ENCODE measurements at places on chromosomes 4 and X.
A peak's percentile ranks its signal among the peaks of the same experiment; 100 is the strongest.

- no peak for DNase-seq
These were observed 4.3 kb downstream of the DMD start for GRCh38 chrX:33207056-33207455.

DNA sequence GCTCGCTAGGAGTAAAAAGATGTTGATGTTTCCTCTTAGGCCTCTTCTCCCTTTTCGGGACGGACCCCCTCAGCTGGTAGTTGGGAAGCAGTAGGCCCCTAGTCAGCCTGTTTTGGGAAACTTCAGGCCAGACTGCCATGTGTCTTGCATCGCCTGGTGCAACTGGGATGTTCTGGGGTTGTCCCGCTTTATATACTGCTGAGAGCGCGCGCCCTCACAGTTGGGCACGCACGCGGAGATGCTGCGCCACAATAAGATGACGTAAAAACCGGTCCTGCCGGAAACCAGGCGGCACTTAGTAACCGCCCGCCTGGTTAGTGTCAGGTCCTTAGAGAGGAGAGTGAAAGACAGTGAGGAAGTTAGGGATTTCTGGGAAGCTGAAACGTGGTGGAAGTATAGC lies 231.3 kb upstream of the CT83 start:
- no peak for DNase-seq

DNA sequence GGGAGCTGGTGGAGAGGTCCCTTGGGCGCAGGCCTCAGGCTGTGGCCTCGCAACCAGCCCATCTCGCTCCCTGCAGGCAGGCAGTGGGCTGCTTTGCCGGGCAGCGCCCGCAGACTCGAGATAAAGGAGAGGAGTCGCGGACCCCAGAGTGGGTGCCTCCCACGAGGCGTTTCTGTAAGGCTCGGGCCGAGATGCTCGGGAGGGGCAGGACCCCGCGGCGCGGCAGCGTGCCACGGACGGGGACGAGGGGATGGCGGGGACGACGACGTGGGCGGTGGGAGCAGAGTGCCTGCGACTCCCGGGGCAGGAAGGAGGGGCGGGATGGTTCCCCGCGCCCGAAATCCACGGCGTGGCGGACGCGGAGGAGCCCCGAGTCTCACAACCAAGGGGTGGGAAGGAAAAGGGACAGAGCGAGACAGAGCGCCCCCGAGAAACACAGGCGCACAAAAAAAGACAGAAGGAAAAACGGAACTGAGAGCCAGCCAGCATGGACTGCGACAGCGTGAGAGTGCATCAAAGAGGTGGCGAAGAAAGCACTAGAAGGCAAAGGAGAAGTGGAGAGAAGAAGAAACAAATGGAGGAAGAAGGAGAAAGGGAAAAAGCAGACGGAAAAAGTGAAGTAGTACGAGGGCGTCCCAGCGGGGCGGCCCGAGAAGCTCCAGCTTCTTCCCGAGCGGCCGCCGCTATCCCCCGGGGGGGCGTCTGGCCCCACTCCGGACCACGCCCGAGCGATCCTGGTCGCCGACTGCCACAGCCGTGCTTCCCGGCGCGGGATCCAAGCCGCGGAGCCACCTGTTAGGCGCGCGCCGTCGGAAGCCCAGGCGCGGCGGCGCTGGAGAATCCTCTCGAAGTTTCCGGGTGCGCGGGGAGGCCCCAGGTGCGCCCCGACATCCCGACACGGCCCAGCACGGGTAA lies 1.5 kb downstream of the BEND4 start:
- peak; percentile 55 for DNase-seq

DNA sequence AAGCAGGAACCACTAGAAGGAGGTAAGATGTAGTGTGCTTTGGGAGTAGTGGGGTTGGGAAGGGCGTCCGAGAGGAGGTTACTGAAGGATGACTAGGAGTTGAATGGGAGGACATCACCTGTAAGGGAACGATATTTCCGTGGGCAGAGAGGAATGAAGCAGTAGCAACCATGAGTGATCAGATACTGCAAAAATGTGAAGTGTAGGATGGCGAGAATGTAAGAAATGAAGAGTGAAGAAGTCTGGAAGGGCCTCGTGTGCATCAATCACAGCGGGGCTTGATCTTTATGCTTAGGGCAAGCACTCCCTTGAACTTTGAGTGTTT lies 594 bp downstream of the MSMO1 start:
- DNase-seq: no peak

DNA sequence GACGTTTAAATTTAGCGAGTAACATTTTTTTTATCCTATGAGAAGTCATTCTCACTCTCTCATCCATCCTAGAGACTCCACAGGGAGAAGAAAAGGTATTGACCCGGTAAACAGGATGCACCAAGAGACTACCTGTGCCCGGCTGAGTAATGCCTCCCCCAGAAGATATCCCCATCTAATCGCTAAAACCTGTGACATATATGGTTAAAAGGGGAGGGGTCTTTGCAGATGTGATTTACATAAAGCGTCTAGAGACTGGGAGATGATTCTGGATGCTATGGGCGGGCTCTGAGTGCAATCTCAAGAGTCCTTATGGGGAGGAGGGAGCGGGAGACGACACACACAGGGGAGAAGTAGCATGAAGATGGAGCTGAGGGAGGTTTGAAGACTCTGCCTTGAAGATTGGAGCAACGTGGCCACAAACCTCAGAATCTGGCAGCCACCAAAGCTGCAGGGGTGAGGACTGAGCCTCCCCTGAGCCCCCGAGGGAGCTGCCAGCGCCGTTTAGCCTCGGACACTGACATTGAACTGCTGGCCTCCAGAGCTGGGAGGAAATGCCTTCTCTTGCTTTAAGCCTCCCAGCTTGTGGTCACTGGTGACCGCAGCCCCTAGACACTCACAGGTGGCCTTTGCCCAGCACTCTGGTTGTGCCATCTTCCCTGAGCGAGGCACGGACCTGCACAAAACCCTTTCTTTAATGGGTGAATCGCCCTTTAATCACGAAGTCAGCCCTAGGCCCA lies 11.2 kb downstream of the ABLIM2 start:
- no peak for DNase-seq

GRCh38 chrX:8103655-8104054 lies 67.4 kb downstream of the VCX2 start:
- DNase-seq: no peak

Measured in H1 (cell line).